A549 treated with dexamethasone at 1 μM for 4 hours (cell line): ENCODE measurements at places on chromosomes 16 and 17. TPM values are rescaled to one million over a fixed set of nuclear protein-coding genes. Genes with fewer than 3 reads are reported as not detected.

Gene SPAG9
- total RNA-seq, result 72.1 to 98.6 TPM (median 88.4 TPM) in 5 replicates

Gene LRRC37A3
- total RNA-seq, result 2.1 to 3.6 TPM (median 2.2 TPM) in 5 replicates

Gene OR3A1
- total RNA-seq, result not detected in 5 replicates

Gene MT1F
- 14.8 to 20.2 TPM (median 16.2 TPM) in 5 replicates for total RNA-seq

Gene CA7
- total RNA-seq, result 0.08 TPM in 1 of 5 replicates, not detected in the others

Gene IL17C
- not detected in 5 replicates for total RNA-seq

Gene KRT32
- 0.05 to 0.07 TPM (median 0.06 TPM) in 3 of 5 replicates, not detected in the others for total RNA-seq

Gene EPOP
- total RNA-seq, result 10.8 to 13.3 TPM (median 12.0 TPM) in 5 replicates

Gene MYCBPAP
- total RNA-seq, result 0.38 to 0.61 TPM (median 0.54 TPM) in 5 replicates

Gene ST6GALNAC2
- 0.38 to 0.75 TPM (median 0.51 TPM) in 5 replicates for total RNA-seq

Gene C16orf96
- 0.04 to 0.06 TPM (median 0.06 TPM) in 5 replicates for total RNA-seq

Gene MYH2
- not detected in 5 replicates for total RNA-seq

Gene HCRT
- total RNA-seq, result not detected in 5 replicates

Gene ANKFN1
- 0.05 TPM in 1 of 5 replicates, not detected in the others for total RNA-seq
